T-cell (primary cell): ENCODE measurements at places on chromosomes 6 and 20. TPM values are rescaled to one million over a fixed set of nuclear protein-coding genes. Genes with fewer than 3 reads are reported as not detected.

GRCh38 chr6:133806382-133807140 lies 82.4 kb upstream of the TCF21 start:
- DNase-seq, result no peak

DNA sequence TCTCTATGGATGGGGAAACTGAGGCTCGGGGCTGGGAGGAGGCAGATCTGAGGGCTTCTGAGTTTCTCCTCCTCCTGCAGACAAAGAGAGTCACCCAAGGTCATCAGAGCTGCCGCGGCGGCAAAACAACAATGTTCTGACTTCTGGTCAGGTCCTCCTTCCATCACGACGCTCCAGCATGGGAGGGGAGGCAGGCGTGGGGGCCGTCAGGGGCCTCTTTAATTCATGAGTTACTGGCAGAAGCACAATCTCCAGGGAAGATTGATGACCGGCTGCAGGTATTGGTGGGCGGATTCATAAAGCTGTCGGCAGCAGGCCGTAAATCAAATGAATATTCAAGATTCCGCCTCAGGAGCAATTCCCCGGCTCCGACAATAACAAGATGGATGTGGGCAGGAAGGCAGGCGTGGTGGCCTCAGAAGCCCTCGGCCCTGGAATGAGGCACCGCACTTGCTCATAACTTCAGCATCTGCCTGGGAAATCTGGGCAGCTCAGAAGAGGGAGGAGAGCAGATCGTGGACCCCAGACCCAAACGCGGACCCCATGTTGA lies 19.1 kb downstream of the PCK1 start:
- no peak for DNase-seq

- no peak for DNase-seq
These were observed 154.5 kb downstream of the QRSL1 start for GRCh38 chr6:106783640-106784566.

DNA sequence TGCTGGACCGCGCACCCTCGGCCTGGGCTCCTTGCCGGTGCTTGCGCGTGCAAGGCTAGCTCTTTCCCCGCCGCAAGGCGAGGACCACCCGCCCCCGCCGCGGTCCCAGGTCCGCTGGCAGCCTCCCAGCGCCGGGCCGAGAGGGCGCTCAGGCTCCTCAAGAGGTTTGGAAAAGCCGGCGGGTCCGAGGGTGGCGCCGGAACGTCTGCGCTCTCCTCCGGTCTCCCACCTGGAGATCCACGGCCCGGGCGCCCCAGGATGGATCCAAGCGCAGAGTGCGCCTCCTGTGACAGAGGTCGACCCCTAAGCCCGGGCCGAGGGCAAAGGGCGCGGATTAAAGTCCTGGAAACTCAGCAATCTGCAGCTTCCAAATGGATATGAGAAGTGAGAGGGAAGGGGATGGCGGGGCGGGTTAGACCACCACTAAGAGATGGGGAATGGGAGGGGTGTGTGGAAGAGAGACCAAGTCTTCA lies 575 bp upstream of the MICAL1 start:
- DNase-seq, result no peak

- no peak for DNase-seq
These were observed 287.0 kb upstream of the MARCKS start for GRCh38 chr6:113570161-113570560.

- DNase-seq, result no peak
These were observed 10.3 kb downstream of the RSPO4 start for GRCh38 chr20:991850-992249.

DNA sequence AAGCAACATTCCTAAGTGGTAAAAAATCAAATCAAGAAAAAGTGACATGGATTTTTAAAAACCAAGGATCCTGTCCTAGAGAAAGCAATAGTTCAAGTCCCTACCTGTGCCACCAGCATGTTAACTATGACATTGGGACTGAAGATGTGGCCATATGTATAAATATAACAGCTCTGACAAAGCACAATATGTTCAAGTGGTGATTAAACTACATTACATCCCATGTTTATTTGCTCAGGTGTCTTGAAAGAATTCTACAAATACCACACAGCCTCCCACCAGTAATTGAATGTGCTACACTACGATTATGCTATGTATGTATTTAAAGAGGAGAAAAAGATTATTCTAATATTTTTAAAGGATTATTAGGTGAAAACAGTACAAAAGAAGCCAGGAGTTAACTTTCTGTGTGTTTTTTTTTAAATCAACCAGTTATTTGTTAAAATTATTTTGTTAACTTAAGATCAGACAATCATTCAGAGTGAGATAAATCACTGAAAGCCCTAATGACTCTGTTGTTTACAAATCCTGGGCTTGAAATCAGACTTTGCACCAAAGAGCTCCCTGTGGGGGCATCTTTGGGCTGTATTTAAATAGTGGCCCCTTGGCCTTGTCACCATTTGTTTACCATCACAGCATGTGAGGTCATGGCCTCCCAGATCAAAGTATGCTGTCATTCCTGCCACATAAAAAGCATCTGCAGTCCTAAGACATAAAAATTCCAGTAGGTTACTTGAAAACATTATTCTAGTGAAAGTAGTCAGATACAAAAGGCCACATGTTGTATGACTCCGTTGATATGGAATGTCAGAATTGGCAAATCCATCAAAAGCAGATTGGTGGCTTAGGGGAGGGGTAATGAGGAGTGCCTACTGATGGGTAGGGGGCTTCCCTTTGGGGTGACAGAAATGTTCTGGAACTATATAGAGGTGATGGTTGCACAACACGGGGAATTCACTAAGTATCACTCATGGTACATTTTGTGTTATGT lies 17.1 kb downstream of the TTLL2 start:
- DNase-seq, result no peak

DNA sequence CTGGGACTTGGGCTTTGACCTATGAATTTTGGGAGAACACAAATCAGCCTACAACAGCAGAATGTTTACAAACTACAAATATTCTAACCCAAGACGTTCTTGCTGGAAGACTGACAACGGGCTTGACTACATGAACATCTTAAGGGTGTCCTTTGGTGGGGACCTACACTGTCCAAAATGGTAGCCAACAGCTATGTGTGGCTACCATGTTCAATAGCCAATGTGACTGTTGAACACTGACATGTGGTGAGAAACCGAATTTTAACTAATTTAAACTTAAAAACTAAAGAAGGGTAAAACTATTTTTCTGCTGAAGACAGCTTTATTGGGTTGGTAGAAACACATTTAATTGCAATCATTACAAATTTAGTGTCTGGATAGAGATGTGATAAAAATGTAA lies 30.1 kb downstream of the LINC00237 start:
- no peak for DNase-seq

DNA sequence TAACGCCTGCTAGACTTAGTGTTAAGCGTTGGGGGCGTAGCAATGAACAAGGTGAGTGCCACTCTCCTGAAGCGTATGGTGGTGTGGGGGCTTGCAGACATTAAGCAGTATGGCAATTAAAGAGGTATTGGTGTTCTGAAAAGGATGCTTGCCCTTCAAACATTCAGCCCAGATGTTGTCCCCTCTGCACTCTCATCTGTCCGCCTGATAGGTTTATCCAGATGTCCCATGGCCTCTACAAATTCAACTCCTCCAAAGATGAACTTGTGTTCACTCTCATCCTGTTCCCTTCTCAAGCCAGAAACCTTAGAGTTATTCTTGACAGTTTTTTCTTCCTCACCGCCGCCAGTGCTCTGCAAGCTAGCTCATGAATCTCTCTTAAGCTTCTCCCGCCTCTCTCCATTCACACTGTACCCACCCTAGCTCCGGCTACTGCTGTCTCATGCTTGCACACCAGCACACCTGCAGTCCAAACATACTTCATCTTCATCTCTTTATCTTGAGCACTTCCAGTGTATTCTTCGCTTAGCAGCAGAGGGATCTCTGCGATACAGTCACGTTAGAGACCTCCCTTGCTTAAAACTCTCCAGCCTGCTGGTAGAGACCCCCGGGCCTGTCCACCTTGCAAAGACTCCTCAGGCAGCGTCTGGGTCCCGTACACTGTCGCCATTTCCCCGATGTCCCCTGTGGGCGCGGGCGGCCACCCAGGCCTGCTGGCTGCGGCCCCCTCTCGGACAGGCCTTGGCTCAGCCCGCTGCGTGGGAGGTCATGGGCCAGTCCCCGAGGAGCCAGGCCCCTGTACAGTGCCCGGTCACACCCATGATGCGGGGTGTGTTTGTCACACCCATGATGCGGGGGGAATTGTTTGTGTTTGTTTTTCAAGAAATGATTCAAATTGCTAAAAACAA lies 962 bp downstream of the DDX27 start:
- DNase-seq, result no peak

DNA sequence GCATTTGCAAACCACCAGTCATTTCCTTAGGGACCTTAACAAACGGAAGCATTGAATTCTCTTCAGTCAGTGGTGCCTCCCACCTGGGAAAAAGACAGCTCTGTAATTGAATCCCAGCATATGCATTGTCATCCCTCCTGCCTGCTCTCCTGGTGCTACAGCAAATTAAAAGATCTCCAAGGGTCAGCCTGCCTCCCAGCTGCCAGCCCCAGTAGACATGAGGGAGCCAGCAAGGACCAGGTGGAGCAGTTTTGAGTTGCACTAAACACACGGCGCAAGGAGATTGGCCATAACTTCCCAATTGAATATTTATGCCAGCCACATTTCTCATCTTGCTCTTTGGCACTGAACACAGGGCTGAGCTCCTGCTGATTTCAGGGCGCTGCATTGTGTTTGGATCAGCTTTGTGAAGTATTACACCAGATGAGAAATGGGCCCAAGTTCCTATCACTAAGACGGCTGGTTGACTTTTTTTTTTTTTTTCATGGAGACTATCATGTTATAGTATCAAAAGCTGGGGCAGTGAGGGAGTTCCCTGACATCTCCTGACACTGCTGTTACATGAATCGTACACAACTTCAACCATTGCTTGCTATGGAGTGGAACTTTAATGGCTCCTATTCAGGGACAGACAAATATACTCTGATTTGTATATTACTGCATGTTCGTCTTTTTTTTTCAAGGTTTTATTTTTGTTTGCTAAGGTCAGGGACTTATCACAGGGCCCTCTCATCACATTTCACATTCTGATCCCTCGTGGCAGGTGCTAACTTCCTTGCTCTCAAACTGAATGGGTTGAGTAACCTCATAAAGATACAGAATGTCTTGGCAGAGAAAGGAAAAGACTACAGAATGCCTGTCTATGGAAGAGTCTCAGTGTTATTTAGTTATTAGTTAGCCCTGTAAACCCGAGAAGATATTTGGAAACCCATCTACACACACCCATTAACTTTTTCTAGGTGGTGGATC lies 191.1 kb downstream of the EYA4 start:
- no peak for DNase-seq

GRCh38 chr20:40782043-40782368 lies 93.0 kb upstream of the MAFB start:
- no peak for DNase-seq

DNA sequence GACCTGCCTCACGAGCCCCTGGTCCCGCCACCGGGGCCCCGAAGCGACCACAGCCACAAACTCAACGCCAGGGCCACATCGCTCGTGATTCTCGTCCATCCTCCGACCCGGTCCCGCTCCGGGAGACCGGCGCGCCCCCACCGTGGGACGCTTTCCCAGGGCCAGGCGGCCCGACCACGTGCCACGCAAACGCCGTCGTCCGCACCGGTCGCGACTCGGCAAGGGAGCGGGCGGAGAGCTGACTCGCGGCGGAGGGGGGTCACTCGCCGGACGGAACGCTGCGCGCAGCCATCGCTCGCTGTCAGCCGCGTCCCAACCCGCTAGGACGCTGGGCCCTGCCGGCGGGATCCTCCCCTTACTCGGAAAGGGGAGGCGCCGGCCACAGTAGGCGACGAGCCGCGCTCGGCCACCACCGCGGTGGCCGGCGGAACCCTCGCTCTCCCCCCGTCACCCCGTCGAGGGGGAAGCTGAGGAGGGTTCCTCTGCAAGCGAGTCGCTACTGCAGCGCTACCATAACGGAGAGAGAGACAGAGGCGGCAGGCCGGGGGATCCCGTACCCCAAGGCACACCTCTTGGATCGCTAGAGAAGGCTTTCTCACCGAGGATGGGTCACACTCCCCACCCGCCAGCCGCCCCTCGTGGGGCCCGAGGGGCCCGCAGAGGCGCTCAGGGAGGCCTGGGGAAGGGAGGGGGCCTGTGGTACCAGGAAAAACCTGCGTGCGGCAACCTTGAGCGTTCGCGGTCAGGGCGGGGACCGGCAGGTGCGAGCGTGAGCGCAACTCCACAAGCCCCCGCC lies 511.8 kb upstream of the ZNF337 start:
- peak; percentile 58 for DNase-seq

- DNase-seq, result no peak
These were observed 18.1 kb downstream of the TUBB2B start for GRCh38 chr6:3209114-3210023.

GRCh38 chr6:124393536-124393935 lies 568.7 kb upstream of the RNF217 start:
- DNase-seq, result no peak

DNA sequence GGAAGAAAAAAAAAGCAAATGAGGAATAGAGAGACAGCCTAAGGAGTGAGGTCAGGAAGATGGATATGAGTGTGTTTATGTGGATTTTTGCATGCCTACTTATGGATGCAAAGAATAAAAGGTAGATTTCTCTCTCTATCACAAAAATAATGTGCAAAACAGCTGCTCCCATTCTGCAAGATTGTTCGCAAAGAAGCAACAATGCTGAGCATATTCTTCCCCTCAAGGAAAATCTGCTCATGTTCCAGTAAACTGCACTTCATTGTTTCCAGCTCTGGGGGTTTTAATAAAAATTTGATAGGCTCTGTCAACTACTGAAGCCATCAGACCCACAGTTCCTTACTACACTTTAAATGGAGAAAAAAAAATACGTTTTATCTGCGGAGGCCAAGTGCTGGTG lies 177.3 kb downstream of the COL9A1 start:
- no peak for DNase-seq

GRCh38 chr20:20010639-20011500 lies 6.3 kb upstream of the NAA20 start:
- DNase-seq, result no peak

DNA sequence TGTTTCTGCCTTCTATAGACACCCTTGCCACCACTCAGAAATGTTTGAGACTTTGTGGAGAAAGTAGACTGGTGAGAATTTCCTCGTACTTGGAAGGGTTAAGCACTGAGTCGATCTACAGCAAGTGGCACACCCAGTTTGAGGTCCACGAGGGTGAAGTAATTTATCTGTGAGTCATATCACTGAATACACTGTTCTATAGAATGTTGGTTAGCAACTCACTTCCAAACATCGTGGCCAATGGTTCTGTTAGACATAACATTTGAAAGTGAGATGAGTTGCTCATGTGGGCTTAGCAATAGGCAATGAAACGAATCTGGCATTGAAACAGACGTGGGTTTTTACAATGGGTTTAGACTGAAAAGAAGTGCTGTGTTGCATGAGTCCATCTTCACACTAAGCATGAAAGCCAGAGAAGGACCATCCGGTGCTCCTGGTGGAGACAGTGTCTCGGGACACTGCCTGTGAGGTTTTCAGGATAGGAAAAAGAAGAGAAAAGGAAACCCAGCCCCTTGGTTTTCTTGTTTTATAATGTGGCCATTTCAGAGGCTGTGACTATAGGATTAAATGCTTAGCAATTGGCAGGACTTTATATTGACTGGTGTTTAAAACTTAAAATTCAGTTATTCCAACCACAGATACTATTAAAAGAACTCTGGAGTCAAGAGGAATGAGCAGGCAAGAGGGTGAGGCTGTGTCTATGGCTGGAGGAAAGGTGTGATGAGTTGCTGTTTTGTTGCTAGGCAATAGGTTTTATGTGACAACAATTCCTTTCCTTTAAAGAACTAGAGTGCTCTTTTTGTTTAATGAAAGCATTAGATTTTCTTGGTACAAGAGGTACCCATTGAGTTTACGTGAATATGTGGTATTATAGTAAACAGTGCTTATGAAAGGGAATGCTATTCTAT lies 31.0 kb upstream of the EZR start:
- DNase-seq, result peak; percentile 51

Gene EEF1E1
- total RNA-seq, result 19.7 TPM

Gene VIP
- not detected for total RNA-seq

Gene C2
- 1.3 TPM for total RNA-seq

Gene ZNF292
- total RNA-seq, result 66.1 TPM

Gene CD40
- 1.5 TPM for total RNA-seq
